Cortex of kidney (tissue), 1 donor: ENCODE measurements at places on chromosomes 13 and 19.

DNA sequence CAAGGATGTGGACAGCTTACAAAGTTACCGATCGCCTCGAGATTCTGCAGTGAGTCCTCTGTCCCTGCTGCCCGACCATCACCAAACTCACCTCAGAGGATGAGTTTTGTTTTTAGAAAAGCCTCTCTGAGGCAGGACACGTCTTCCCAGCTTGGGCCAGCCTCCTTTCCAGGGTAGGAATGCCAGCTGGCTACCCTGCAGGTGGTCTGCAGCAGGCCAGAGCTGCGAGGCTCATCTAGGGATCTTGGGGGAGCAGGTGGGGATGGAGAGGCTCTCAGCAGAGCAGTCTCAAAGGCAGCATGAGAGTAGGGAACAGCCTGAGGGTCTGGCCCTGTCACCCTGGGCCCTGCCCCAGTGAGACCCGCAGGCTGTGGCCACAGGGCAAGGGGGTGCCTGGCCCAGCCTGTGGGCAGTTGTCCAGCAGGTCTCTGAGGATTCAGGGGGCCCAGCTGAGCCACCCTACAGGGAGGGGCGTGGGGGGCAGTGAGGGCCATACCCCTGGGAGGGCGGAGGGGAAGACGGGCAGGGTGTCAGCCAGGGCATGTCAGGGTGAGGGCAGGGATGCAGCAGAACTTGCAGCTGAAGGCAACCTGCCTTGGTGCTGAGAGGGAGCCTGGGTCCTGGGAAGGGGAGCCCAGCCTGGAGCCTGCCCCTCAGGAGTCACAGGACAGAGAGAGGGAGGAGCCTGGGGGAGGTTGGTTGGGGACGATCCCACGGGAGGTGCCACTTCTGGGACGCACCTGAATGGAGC, 57.3 kb upstream of the TPM4 start:
- DNase-seq = no peak

- DNase-seq = peak; percentile 25
Measured at GRCh38 chr13:50125554-50126262, 110.5 kb downstream of the KCNRG start.

DNA sequence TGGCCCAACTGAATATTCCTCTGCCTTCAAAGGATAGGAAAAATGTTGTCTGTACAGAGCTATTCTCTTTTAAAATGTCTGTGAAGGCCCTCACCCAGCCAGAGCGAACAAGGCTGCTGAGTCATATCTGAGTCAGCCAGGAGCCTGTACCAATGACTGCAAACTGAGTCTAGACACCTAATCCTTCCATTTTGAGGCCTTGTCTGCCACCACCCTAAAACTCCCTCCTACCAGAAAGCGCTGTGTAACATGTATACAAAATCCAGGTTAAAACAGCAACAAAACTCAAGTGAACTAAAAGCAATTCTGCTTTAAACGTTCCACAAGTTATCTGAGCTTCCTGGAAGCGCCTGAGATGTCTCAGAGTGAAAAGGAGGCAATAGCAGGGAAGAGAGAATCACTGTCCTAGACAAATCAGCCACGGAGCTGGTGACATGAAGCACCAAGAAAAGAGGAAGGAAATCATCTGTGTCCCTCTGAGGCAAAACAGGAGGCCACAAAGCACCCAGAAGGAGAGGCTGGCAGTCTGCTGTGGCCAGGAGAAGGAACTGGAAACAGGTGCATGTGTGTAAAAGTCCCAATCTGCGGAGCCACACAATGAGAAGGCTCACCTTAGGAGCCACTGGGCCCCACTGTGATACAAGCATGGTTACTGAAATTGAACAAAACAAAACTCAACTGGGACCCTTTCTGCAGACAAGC, 10.2 kb downstream of the DHRS12 start:
- no peak for DNase-seq

- no peak for DNase-seq
Measured at GRCh38 chr19:4347521-4347920, 4.2 kb downstream of the MPND start.

- DNase-seq = no peak
Measured at GRCh38 chr19:15115080-15115479, 7.9 kb downstream of the SYDE1 start.

DNA sequence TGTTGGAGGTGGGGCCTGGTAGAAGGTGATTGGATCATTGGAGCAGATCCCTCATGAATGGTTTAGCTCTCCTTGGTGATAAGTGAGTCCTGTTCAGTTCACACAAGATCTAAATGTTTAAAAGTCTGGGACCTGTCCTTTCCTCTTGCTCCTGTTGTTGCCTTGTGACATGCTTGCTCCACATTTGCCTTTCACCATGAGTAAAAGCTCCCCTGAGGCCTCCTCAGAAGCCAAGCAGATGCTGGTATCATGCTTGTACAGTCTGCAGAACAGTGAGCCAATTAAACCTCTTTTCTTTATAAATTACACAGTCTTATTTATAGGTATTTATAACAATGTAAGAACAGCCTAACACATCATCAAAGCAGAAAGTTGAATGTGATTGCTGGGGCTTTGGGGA, 24.2 kb upstream of the RFC3 start:
- no peak for DNase-seq

- DNase-seq = no peak
Measured at GRCh38 chr19:19170053-19170872, at the start of gene MEF2B. TSS of gene MEF2B (minus strand) at chr19:19170263. CDS start at chr19:19150735, 19,528 bp downstream.

- DNase-seq = no peak
Measured at GRCh38 chr19:10604460-10604980, 17.4 kb upstream of the AP1M2 start.

DNA sequence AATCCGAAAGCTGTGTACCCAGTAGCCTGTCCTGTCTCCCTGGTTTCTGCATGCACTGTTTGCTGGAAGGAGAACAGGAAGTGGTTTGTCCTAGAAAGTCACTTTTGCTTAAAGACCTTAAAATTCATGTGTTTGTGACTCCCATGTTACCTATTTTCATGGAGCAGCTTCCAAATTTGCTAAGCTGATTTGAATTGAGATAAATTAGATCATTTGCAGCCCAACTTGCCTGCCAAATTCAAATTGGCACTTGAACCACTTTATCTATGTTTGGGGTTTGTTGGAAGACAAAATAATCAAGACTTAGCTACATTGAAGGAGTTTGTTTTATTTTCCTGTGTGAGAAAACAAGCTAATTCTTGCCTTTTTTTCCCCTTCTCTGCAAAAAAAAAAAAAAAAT, 532.5 kb downstream of the DIAPH3 start:
- no peak for DNase-seq

- DNase-seq = no peak
Measured at GRCh38 chr13:94692030-94692429, 20.3 kb downstream of the SOX21 start.

DNA sequence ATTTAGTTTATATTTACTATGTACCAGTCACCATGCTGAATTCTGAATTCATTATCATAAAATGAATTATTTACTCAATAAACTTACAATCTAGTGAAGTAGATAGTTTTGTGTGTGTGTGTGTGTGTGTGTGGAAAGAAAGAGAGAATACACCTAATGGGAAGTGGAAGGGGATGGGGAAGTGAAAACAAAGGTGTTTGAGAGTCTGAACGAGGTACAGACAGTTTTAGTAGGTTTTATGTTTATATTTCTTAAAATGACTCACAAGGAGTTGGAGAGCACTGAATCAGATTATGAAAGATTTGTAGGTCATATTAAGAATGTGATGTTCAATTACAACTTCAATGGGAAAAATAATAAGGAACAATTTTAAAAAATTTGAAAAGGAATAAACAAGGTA, 1753.0 kb downstream of the SLITRK1 start:
- DNase-seq = no peak

DNA sequence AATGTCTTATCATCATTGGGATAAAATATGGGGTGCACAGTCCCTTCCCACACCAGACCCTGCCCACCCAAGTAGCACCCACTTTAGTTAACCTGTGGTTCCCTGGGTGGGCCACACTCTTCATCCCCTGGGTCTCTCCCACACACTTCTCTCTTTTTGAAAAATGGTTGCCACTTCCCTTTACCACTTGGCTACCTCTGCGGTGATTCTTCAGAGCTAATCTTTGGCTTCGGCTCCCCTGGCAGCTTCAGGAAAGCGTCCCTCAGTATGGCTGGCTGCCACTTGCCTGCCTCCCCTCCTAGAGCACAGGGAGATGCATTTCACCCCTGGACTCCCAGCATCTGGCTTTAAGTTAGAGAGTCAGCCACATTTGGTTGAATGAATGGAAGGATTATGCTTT, 18.2 kb downstream of the CCNA1 start:
- no peak for DNase-seq

- DNase-seq = no peak
Measured at GRCh38 chr19:54451997-54452396, 3.0 kb downstream of the LENG8 start.

DNA sequence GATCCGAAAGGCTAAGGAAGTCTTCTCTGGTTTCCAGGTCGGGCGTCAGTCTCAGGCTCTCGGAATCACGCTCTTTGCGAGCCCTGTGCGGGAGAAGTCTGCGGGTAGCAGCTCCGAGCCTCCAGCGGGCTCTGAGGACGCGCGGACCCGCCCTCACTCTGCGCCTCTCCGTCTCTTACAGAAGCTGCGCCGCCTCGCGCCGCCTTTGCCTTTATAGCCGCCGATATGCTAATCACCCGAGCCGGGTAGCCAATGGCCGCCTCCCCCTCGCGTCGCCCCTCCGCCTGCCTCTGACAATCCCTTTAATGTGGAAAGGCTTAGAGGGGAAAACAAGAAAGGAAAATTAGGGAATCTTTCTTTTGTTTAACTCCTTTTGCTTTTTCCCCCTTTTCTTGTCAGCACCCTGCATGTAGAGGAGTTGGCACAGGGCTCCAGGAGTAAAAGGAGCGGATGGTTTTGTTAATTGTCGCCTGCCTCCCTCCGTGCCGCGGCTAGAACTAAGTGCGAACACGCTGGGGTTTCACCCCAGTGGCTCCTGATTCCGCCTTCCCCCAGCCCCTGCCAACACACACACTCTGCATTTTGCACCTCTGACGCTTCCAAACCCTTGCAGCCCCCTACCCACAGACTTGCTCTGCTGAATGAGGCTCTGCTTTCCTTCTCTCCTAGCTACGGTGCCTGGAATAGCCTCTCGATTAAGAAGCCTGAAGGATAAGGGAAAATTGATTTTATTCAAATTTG, at the start of gene PCDH8:
PCDH8 (minus strand) TSS at position 186 of the 741 bp plus-strand sequence. CDS start 204 bp downstream, outside the sequence.
- DNase-seq = no peak

- DNase-seq = no peak
Measured at GRCh38 chr13:38636761-38637160, 50.1 kb upstream of the FREM2 start.

DNA sequence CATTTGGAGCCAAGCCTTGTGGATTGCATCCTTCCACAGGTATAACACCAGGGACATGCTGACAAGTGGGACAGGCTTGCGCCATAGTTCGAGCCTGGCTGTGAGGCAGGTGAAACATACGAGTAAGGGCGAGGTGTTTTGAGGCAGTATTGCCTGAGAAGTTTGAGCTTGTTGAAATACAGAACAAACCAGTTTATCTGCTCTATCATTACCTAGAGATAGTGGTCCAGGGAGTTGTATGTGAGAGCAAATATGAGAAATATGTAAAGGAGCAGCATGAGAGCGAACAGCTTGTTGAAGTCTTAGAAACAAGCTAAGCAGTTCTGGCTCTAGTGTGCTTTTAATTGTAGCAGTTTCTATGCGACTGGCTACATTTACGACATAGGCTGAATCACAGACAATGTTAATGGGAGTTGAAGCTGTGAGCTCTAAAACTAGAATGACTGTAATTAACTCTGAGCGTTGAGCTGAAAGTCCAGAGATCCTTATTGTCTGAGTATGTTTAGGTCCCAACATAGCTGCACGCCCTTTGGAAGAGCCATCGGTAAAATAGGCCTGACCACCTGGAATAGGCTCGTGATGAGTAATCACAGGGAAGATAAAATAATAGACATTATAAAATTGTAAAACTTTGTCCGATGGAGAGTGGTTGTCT, 8.2 kb downstream of the ZNF439 start:
- DNase-seq = no peak

DNA sequence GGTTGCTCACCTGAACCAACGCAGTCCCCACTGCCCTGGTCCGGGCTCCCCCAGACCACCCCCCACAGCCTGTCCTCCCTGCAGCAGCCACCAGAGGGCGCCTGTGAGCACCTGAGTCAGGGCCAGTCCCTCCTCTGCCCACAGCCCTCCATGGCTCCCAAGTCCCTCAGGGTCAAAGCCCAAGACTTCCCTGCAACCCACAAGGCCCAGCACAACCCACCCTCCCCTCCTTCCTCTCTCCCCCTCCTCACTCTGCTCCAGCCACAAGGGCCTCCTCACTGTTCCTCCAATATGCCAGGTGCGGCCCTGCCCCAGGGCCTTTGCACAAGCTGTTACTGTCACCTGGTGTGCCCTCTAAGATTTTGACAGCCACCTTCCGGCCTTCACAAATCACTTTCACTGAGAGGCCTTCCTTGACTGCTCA, 10.9 kb downstream of the GNA15 start:
- DNase-seq = no peak

- DNase-seq = no peak
Measured at GRCh38 chr19:19202707-19203011, 555 bp downstream of the NR2C2AP start.

DNA sequence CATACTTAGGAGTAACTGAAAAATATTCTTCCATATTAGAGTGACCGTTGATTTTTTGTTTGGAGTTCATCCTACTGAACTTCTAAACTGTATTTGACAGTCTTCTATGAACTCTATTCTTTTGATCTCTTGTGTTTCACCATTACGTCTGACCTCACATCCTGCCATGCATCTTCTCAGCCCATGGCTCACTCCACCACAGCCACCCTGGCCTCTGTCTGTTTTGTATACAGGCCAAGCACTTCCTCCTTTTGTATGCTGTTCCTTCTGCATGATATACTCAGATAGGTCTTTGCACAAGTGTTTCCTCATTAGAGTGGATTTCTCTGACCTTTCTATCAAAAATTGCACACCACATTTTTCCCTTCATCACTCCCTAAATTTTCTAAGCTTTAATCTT, 119.9 kb downstream of the MAB21L1 start:
- DNase-seq = no peak

- no peak for DNase-seq
Measured at GRCh38 chr13:94415500-94416237, 63.8 kb downstream of the DCT start.

- DNase-seq = no peak
Measured at GRCh38 chr13:26456650-26457049, 100.8 kb upstream of the WASF3 start.

DNA sequence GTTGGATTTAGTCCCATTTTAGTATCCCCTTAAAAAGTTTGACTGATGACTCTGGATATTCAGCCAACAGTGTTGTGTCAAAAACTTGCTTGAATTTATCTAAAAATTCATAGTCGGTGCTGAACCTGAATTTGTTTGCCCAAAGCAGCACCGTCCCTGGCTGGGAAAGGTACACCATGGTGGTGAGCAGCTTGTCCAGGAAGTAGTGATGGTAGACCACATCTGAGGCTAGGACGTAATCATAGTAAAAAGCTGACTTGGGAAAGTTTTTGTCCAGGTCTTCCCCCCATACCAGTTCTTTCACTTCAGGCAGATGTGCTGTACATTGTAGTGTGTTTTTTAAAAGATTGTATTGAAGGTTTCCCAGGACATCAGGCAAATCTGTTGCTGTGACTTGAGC, 8.8 kb downstream of the METTL21C start:
- no peak for DNase-seq

DNA sequence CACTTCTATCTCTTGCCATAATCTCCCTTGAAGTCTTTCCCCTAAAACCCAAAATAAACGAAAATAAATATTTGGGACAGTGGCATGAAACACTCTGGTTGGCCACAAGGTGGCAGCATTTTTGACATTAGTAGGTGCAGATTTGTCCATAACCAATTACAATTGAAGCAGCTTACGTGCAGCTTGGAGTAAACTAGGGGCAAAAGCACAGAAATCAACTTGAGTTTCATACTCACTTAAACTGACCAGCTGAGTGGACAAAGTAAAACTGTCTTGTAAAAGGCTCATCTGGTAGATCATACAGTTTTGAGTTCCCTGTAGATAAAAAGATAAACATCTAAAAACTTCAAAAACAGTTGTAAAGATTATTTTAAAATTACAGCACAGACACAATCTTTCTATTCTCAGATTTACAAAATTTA, 18.8 kb downstream of the PDCD5 start:
- no peak for DNase-seq
